LoVo (cell line): ENCODE measurements at places on chromosomes 12 and 14.
A peak's percentile ranks its signal among the peaks of the same experiment; 100 is the strongest.

GRCh38 chr12:92879698-92880322 is 49.3 kb downstream of the EEA1 start:
- DNase-seq = no peak

- peak; percentile 18 for DNase-seq
Observed at GRCh38 chr14:95290871-95291431, 28.8 kb downstream of the CLMN start.

- DNase-seq = no peak
Observed at GRCh38 chr12:110307372-110307771, 26.3 kb downstream of the ATP2A2 start.

DNA sequence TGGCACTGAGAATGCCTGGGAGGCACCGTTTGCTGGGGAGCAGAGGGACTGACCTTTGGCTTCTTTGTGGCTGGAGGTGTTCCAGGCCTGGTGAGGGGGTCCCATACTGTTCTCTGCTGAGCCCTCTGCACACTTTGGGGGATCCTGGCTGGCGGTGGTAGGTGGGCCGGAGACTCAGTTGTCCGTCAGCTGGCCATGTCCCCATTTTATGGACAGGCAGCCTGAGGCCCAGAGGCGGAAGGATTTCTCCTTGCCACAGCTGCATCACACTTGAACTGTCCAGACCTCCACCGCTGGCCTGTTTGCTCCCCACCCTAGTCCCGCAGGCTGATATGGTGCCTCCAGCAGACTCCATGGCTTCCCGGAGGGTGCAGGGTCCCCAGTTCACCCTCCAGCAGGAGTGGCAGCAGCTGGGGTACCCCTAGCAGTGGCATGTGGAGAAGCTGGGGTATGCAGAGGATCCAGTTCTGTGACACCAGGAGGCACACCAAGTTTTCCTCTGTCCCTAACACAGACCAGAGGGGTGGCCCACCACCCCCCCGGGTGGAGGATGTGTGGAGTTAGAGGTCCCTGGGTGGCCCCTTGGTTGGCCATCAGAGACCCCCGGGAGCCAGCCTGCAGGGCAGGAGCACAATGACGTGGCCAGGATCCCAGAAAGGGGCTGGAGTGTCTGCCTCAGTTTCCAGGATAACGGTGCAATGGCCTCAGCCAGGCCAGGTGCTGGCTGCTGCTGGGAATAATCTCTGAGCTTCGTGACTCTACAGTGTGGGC is 14.8 kb downstream of the SLC25A29 start:
- no peak for DNase-seq

- DNase-seq = no peak
Observed at GRCh38 chr12:104507672-104508071, 50.9 kb downstream of the CHST11 start.

GRCh38 chr12:70736351-70737133 is 99.3 kb upstream of the PTPRB start:
- peak; percentile 50 for DNase-seq

- DNase-seq = no peak
Observed at GRCh38 chr14:98931911-98932310, 340.1 kb downstream of the BCL11B start.

DNA sequence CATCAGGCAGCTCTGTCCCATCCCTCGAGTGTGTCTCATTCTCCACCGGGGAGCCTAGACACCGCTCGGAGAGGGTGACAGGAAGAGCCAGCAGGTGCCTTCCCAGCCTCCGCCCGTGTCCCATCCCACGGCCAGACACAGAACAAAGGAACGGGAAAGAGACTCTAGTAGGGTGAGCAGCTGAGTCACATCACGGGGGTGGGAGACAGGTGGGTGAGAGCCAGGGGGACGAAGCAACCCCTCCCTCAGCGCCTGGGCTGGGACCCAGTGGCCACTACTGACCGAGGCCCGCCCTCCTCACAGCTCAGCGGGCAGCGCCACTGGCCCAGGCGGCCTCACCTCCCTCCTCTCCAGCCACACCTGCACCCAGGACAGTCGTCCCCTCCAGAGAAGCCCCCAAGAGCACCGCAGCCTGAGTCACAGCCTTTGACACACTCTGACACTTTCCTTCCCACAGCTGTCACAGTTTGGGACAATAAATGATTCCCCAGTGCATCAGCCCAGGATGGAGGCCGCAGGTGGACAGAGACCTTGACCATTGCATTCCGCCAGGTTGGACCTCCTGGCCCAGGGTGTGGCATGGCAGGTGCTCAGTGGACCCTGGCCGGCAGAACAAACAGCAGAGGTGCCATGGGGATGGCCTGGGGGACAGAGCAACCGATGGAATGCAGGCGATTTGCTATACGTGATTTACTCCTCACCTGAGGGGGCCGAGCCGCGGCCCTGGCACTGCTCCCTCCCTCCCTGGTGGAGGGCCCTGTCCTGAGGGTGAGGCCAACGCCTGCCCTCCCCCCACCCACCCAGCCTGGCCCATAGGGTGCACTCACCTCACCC is 45.4 kb upstream of the GALNT9 start:
- no peak for DNase-seq

GRCh38 chr12:14387219-14387871 is 21.9 kb downstream of the ATF7IP start:
- DNase-seq = no peak

- no peak for DNase-seq
Observed at GRCh38 chr14:39428118-39428517, 4.1 kb downstream of the FBXO33 start.

DNA sequence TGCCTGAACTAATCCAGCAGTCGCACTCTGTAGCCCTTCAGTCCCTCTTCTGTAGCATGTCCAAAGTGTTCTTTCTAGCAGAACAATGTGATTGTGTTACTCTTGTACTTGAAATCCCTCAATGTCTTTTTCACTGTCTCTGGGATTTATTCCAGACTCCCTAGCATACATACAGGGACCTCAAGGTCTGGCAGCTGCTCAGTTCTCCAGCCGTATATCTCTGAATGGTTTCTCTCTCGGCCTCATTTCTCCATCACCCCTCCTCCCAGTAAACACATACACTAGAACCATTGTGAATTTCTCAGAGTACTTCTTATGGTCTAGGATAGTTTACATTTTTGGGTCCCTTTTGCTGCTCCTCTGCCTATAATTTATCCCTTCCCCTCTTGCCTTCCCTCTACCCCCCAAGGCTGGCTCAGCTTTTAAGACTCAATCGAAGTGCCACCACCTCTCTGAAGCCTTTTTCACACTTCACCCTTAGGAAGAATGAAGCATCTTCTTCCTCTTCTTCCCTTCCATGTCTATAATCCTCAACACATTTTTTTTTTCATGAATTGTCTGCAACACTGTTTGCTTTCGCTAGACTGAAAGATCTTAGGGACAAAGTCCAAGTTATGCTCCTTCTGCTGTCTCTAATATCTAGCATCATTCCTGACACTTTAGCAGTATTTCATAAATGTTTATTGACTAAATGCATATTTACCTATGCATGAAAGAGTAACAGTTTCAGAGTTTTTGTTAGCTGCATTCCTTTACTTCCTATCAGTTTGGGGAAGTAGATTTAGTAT is 446.1 kb downstream of the ZFP36L1 start:
- no peak for DNase-seq

- DNase-seq = no peak
Observed at GRCh38 chr12:5499566-5500330, 67.8 kb downstream of the NTF3 start.

DNA sequence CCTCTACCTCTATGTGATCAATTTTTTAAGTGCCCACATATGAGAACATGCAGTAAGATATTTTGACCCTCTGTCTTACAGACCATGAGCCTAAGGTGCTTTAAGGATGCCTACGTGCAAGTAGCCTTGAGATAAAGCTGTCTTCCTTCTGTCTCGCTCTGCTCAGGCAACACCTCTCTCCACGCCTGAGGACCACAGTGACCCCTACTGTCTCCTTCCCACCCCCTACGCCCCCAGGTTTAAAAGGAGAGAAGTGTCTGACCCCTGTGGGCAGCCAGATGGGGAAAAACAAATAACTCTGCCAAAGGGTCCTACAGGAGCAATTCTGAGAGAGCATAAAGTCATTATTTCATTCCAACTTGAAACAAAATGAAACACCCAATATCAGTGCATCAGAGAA is 286.4 kb upstream of the TMEM132C start:
- DNase-seq = no peak

- no peak for DNase-seq
Observed at GRCh38 chr12:6536894-6537579, 2.7 kb downstream of the GAPDH start.

- peak; percentile 43 for DNase-seq
Observed at GRCh38 chr12:96427269-96427729, 27.1 kb upstream of the CDK17 start.

DNA sequence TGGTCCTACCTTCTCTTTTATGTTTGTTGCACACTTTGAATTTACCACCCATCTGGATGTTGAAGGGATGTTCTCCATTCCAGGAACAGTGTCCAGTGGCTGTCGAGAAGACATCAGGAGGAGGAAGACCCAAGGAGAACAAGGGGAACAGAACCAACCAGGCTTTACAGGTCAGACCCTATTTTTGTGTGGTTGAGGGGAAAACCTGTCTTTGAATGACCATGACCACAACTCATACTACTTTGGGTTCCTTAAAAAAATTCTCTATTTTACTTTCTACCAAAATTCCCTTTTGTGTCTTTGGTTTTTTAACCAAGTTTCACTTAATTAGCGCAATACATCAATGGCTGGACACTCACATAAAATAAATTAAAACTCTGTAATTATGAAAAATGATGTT is 78.7 kb downstream of the PLXNC1 start:
- DNase-seq = no peak

- DNase-seq = no peak
Observed at GRCh38 chr12:40098406-40099145, 7.3 kb downstream of the SLC2A13 start.

DNA sequence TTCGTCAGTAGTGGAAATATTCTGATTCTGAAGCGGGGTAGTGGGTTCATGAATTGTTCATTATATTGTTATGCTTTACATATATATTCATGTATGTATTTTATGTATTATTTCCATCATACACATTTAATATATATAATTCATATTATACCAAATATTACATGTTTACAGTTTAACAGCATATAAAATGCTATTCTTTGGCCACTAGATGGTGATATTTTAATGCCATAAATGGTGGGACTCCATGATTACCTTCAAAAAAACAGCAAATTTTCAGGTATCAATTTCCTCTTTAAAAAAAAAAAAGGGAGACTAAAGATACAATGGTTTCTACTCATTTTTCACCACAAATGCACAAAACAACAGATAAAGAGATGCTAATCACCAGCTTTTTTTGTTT is 41.0 kb downstream of the BDKRB1 start:
- peak; percentile 45 for DNase-seq

DNA sequence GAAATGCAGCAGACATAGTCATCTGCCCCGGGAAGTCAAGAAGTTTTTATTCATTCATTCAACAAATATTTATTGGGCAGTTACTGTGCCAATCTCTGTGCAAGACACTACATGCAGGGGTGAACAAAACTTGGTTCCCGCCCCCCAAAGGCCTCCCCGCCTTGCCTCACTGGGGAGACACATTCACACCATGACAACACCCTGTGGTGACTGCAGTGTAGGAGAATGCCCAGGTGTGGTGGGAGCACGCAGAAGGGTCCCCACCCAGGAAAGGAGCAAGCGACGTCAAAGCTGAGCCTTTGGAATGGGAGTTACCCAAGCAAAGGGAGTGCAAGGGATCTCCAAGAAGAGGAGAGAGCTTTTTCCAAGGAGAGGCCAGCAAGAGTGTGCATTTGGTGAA is 1.6 kb upstream of the AQP6 start:
- no peak for DNase-seq

DNA sequence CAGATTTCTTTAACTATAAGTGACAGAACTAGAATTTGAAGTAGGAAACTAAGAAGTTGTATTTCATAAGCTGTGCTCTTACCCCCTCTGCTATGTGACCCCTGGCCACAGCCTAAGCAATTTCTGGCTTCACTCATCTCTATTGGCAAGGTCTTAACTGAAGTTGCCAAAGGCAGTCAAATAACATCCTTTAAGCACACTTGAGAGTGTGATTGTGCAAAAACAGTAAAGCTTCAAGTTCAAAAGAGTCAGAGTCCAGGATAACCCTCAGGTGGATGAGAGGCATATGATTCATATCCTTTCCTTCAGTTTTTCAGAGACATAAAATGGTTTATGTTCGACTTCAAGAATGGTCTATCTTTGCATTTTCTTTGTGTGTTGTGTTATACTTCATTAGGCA is 45.2 kb downstream of the GRIP1 start:
- no peak for DNase-seq

DNA sequence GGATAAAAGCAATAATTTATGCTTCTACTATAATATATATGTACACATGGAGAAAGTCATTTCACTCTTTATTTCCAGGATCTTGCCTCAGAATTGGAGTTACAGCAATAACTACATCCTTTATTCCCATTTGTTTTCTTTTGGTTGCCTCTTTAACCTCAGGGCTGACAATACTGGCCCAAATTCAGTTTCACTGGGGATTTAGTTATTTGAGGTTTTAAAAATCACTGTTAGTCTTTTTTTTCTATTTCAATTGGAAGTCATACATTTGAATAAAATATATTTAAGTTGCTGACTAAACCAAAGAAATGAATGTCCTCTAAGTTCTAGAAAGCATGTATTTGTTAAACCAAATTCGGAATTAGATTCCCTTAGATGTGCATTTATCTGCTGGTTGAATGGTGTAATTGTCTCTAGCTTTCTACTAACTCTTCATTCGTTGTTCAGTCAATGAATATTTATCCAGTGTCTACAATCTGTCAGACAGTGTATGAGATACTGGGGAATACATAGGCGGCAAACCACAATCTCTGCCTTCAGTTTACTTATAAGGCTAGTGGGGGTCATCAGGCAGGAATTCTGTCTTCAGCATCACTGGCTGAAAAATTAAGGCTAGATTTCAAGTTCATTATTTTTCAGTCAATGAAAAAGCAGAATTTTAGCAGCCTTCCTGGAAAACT is 190.8 kb upstream of the ARHGAP5 start:
- no peak for DNase-seq

DNA sequence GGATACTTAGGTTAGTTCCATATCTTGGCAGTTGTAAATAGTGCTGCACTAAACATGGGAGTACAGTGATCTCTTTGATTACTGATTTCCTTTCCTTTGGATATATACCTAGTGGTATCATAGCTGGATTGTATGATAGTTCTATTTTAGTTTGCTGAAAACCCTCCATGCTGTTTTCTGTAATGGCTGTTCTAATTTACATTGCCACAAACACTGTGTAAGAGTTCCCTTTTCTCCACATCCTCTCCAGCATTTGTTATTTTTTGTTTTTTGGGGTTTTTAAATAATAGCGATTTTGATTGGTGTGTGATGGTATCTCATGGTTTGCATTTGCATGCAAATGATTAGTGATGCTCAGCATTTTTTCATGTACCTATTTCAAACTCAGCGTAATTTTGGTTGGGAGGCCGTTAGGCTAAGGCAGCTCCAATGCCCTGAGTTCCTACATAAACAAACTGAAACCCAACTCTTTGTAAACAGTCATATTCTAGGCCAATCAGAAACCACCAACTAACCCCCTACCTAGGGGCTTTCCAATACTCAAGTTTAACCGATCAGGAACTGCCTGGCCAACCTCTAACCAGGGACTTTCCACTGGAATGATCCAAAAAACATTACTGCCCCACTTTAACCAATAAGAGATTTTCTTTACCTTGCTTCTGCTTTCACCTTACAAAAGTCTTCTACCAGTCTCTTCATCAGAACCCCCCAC is 171.6 kb downstream of the FBXL14 start:
- DNase-seq = no peak
